ENCODE measurements at places on chromosomes 2 and 18.

DNA sequence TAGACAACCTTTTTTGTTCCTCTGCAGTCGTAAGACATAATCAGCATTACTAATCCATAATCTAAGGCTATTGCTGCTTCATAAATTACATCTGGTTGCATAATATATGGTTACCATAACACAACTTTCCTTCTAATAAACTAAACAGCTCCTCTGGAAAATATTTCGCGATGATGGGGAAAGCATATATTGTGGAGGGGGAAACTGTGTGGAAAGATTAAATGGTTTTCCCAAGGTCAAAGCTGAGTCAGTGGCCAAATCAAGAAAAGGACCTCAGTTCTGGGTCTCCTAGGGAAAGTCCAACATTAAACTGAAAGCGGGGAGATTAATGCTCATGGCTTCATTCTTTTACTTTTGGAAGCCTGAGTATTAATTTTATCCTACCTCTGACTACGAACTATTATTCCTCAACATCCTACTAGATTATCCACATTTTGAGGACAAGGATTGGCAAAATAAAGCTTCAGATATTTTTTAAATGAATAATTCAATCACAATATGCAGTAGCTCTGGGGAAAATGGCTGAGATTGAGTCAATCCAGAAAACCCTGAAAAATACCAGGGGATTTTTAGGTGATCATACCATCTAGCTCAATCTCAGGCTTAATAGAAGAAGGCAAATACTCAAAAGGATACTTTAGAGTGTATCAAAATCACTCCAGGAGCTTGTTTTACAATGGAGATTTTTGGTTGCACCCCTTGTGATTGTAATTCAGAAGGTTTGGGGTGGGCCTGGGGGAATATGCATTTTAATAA lies 33.8 kb upstream of the STK17B start:
- DNase-seq: no peak

- peak; percentile 27 for DNase-seq
Measured at GRCh38 chr2:113209011-113209645, 35.4 kb downstream of the PSD4 start.

DNA sequence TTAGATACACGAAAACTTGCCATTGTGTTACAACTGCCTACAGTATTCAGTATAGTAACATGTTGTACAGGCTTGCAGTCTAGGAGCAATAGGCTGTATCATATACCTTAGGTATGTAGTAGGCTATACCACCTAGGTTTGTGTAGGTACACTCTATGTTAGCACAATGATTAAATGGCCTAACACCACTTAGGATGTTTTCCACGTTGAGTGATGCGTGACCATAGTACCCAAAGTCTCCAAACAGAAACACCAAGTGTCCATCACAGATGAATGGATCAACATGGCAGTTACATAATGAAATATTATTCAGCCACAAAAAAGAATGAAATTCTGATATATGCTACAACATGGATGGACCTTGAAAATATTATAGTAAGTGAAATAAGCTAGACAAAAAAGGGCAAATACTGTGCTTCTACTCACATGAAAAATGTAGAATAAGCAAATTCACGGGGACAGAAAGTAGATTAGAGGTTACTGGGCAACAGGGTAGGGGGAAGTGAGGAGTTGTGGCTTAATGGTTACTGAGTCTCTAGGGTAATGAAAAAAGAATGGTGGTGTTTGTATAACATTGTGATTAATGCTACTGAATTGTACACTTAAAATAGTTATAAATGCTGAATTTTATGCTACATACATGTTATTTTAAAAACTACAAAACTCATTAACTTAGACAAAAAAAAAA lies 62.6 kb downstream of the TMEM131 start:
- DNase-seq: no peak

DNA sequence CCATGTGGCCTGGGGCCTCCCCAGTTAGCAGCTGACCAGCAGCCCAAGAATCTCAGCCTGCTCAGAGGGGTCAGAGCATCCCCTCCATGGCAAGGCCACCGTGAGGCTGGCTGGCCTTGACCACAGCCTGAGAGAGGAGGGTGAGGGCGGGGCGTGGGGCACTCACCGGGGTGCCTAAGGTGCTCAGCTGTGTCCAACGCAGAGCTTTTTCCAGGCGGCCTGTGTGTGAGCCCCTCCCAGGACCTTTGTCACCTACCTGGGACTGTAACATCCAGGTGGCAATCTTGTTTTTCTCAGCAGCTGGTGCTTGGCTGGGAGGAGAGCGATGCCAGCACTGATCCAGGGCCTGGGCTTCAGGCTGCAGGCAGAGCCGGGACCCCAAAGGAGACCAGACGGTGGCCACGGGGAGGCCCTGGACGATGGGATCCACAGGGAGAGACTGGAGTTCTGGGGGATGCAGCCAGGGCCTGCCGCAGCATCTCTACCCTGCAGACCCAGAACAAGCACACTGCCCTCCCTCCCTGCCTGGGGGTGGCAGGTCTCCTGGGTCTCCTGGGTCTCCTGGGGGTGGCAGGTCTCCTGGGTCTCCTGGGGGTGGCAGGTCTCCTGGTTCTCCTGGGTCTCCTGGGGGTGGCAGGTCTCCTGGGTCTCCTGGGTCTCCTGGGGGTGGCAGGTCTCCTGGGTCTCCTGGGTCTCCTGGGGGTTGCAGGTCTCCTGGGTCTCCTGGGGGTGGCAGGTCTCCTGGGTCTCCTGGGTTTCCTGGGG lies 12.3 kb downstream of the SNED1 start:
- peak; percentile 74 for DNase-seq

- DNase-seq: no peak
Measured at GRCh38 chr18:28267878-28268625, 91.1 kb upstream of the CDH2 start.

DNA sequence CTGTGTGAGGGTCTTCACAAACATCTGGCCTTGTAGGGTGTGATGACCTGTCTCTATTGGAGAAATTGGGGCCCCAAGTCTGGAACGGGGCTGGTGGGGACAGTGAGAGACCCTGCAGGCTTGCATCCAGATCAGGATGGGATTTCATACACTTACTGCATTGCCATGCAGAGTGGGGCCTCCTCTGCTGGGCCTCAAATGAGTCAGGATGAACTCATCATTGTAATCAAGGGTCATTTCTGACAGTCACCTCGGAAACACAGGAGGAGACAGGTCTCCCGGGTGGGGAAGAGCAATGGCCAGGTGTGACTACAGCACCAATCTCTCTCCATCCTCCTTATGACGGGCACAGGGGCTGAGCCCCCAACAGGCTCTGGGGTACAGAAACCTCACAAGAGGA lies 48.1 kb upstream of the GALR1 start:
- no peak for DNase-seq

- no peak for DNase-seq
Measured at GRCh38 chr2:25176138-25176537, 7.8 kb upstream of the POMC start.

- no peak for DNase-seq
Measured at GRCh38 chr2:160921386-160921964, 238.8 kb upstream of the TANK start.

- DNase-seq: peak; percentile 20
Measured at GRCh38 chr2:9238591-9239326, 32.1 kb downstream of the ASAP2 start.

- no peak for DNase-seq
Measured at GRCh38 chr18:59376351-59376935, 17.4 kb upstream of the LMAN1 start.

GRCh38 chr2:79294994-79295393 lies 135.4 kb upstream of the REG3A start:
- no peak for DNase-seq

GRCh38 chr2:65885266-65885665 lies 452.9 kb upstream of the SPRED2 start:
- DNase-seq: no peak

DNA sequence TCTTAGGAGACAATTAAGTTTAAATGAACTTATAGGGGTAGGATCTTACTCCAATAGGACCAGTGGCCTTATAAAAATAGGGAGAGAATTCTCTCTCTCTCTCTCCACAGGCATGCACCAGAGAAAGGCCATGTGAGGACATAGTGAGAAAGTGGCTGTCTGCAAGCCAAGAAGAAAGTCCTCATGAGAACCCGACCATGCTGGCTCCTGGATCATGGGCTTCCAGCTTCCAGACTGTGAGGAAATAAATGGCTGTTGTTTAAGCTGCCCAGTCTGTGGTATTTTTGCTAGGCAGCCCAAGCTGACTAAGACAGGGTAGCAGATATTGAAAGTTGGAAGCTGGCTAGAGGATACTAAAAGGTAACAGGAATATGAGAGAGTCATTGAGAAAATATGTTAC lies 454.0 kb downstream of the NBAS start:
- DNase-seq: no peak

DNA sequence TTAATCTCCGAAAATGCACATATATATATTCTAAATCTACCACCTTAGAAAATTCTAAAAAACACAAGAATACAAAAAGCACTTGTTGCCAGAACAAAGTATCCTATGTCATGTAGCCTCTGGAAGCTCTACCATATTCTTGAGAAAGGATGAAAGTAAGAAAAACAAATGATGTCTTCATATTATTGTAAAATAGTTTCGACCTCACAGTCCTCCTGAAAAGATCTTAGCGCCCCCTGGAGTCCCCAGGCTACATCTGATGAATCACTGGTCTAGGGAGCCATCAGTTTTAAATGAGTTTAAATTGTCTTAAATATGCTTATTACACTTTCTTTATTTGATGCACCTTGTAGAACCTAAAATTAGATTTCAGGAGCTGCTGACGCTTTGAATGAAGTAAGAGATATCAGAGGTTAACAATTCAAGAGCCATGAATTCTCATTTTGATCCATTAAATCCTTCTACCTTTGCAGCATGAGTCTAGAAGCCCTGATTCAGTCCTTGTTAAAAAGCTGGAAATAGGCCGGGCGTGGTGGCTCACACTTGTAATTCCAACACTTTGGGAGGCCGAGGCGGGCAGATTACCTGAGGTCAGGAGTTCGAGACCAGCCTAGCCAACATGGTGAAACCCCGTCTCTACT lies 138.8 kb downstream of the MCFD2 start:
- peak; percentile 82 for DNase-seq

DNA sequence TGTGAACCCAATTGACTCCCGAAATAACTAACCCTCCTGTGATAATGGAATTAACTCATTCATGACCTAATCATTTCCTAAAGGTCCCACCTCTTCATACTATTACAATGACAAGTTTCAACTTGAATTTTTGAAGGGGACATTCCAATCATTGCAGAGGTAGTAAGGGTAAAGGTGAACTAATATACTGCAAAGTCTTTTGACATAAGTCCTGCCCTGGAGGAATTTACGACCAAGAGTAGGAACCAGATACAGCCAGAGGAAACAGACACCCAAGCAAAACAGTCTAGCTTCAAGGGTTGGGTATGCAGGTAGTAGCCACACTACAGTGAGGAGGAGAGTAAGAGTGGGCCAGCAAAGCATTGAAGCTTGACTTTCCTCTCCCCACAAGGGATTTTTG lies 1.2 kb upstream of the SRBD1 start:
- DNase-seq: peak; percentile 77

DNA sequence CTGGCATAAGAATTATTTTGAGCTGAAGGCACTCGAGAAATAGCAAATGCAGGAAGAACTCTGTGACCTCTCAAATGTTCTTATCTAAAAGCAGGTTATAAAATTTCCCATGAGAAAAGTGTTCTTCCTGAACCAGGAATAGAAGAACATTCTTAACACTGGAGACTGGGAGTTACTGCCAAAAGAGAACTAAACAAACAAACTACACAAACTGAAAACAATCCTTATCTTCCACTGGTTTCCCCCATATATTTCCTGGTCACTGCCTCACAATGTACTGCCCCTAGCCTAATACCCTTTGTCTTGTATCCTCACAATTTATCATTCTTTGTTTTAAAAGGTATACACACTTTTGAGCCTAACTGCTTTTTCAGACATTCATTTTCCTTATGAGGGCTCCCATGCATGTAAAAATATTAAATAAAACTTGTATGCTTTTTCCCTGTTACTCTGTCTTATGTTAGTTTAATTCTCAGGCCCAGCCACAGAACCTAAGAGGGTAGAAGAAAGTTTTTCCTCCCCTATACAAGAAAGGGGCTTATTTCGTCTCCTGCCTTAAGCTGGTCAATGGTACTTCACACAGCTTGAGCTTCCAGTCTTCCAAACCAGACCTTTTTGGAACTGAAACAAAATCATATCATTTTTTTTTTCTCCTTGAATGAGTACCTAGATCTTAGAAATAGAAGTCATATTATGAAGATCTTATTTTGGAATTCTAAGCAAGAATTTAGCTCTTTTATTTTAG lies 110.6 kb downstream of the MSTN start:
- DNase-seq: no peak
